Stomach (tissue), 19 donors: ENCODE measurements at places on chromosomes 2 and 18. TPM values are rescaled to one million over a fixed set of nuclear protein-coding genes. Genes with fewer than 3 reads are reported as not detected.

GRCh38 chr2:122315306-122315705 is 559.9 kb downstream of the TSN start:
- H3K4me1 ChIP-seq = no peaks in the 10 kb centered on the region
- H3K27me3 ChIP-seq = no peaks in the 10 kb centered on the region
- H3K27ac ChIP-seq = no peak overlapping the region
- no peaks in the 10 kb centered on the region for H3K36me3 ChIP-seq
- no peak overlapping the region for H3K4me3 ChIP-seq

The COL3A1 gene
- 450 TPM for total RNA-seq

GRCh38 chr2:68774569-68775271 is 40.1 kb downstream of the ARHGAP25 start:
- peak overlapping the region; percentile 36 for H3K4me3 ChIP-seq
- peak; percentile 78 for DNase-seq
- peak overlapping the region; percentile 87 for H3K27ac ChIP-seq
- peaks cover 25% of the 10 kb centered on the region for H3K4me1 ChIP-seq
- no peaks in the 10 kb centered on the region for H3K27me3 ChIP-seq
- H3K36me3 ChIP-seq = no peaks in the 10 kb centered on the region

The TWIST2 gene
- 58.0 TPM for total RNA-seq

DNA sequence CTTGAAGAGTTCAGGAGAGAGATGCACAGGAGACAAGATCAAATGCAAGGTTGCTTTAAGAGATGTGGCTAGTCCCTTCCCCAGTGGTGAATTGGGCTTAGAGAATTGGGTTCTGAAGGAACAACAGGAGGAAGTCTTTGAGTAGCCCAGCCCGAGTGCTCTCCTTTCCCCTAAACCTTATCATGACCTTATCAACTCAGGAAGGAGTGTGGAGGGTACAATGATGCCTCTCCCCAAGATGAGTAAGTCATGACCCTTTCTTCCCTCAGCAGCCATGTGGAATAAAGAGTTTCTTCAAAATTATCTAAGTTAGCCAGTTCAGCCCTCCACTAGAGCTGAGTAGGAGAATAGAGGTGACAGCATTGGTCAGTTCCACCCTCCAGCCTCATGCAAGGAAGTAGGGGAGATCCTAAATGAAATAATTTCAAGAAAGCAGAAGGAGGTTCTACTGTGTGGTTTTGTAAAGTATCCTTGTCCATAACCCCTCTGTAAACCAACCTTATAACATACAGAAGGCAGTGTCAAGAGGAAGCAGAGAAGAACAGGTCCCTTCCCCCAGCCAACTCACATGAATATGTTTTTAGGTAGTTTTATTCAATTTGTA is 88.4 kb downstream of the ARHGAP15 start:
- no peak overlapping the region for H3K4me3 ChIP-seq
- H3K27me3 ChIP-seq = no peaks in the 10 kb centered on the region
- H3K4me1 ChIP-seq = no peaks in the 10 kb centered on the region
- H3K27ac ChIP-seq = no peak overlapping the region
- no peaks in the 10 kb centered on the region for H3K36me3 ChIP-seq

DNA sequence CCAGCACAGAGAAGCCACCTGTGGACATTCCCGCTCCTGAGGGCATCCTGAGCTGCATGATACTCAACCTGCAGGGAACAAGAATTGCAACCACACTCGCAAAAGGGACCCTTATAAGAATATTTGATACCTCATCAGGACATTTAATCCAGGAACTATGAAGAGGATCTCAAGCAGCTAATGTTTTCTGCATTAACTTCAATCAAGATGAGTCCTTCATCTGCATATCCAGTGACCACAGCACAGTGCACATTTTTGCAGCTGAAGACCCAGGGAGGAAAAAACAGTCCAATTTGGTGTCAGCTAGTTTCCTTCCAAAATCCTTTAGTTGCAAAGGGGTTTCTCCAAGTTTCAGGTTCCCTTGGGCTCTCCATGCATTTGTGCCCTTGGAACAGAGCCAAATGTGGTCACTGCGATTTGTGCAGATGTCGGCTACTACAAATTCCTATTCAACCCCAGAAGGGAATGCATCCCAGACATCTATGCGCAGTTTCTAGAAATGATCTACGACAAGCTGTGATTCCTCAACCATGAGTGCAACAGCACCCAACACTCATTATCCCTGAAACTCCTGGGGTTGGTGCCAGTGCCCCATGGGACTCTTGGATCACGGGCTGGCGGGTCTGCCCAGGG is 23.3 kb upstream of the FHOD3 start:
- no peaks in the 10 kb centered on the region for H3K27me3 ChIP-seq
- H3K4me1 ChIP-seq = no peaks in the 10 kb centered on the region
- H3K36me3 ChIP-seq = no peaks in the 10 kb centered on the region
- DNase-seq = no peak
- no peak overlapping the region for H3K4me3 ChIP-seq
- no peak overlapping the region for H3K27ac ChIP-seq

The MARCHF4 gene
- not detected for total RNA-seq

DNA sequence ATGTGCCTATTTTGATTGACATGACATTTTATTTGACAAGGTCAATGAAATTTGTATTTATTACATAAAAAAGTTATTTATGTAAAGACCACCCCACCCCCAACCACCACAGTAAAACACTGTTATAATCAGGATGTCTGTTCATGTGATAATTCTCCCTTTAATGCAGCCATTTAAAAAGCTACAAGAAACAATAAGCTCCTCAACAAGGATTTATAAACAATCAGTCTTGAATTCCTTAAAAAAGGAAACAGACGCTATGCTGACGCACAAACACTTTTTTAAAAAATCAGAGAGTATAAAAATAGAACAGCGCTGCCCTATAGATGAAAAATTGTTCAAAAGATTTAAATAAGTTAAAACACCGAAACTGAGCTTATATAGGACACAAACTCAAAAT is 102.2 kb downstream of the SOS1 start:
- peaks cover 6% of the 10 kb centered on the region for H3K36me3 ChIP-seq
- no peaks in the 10 kb centered on the region for H3K27me3 ChIP-seq
- peaks cover 7% of the 10 kb centered on the region for H3K4me1 ChIP-seq
- H3K27ac ChIP-seq = peak overlapping the region; percentile 42

DNA sequence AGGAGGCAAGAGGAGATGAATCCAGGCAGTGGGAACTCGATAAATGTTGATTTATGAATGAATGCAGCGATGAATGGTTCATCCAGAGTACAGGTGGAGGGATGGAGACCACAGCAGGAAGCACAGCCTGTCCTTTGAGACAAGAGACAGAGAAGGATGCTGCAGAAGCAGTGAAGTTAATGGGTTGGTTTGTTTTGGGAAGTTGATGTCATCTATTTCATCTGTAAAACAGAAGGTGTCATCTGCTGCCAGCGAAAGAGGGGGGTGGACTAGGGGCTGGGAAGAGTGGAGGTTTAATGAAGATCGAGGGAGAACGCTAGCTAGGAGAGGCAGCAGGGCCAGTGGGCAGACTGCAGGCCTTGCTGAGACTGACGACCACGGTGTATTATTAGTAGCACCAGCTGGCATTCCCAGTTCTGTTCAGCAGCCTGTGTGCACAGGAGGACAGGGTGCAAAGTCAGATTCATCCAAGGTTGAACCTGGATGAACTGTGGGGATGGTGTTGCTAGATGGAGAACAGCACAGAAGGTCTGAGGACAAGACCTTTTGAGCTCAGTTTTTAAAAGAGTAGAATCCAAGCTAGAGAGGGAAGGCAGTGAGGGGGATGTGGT is 120.3 kb upstream of the CAPN13 start:
- DNase-seq = no peak
- no peak overlapping the region for H3K4me3 ChIP-seq
- no peaks in the 10 kb centered on the region for H3K27me3 ChIP-seq
- no peaks in the 10 kb centered on the region for H3K4me1 ChIP-seq
- H3K27ac ChIP-seq = no peak overlapping the region

- no peak overlapping the region for H3K27ac ChIP-seq
- H3K36me3 ChIP-seq = no peaks in the 10 kb centered on the region
- no peaks in the 10 kb centered on the region for H3K27me3 ChIP-seq
- H3K4me3 ChIP-seq = no peak overlapping the region
- DNase-seq = no peak
These were observed 272.5 kb upstream of the PXDN start for GRCh38 chr2:2016651-2017311.

The ALPP gene
- total RNA-seq = not detected

The ANKRD30BL gene
- total RNA-seq = not detected

- H3K36me3 ChIP-seq = no peaks in the 10 kb centered on the region
- peak; percentile 83 for DNase-seq
- peak overlapping the region; percentile 78 for H3K27ac ChIP-seq
- H3K4me1 ChIP-seq = peaks cover 24% of the 10 kb centered on the region
These were observed 55.6 kb downstream of the MRPL35 start for GRCh38 chr2:86254576-86255538.

The TMEM87B gene
- total RNA-seq = 8.8 TPM

DNA sequence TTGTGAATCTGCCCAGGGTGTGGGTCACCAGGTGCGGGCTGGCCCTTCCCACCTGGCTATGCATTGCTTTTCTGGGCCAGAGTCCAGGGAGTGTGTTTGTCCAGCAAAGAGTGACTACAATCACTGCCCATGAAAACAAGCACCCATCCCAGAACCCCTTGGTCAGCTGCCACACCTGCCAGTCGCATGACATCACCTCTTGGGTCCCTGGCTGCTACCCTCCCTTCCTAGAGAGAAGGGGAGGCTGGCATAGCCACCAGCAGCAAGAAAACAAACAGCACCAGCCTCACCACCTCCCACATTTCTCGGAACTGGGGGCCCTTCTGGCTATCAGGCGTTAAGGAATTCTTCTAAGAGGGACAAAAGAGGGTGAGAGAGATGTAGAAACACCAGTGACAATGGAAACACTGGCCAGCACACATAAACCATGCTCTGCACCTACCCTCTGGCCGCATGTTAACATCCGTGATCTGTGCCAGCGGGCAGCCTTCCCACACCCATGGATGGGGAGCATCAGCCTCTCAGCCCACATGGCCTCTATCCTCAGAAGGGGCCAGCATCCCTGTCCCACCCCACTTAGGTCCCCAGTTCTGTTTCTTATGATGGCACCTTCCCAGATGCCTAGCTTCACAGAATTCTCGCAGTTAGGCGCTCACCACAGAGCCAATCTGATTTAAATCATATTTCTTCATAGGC is 109.7 kb upstream of the GLI2 start:
- no peak overlapping the region for H3K4me3 ChIP-seq
- H3K27ac ChIP-seq = peak overlapping the region; percentile 57
- H3K4me1 ChIP-seq = peaks cover 23% of the 10 kb centered on the region

The ASTL gene
- total RNA-seq = not detected

The DSG1 gene
- total RNA-seq = not detected

- no peaks in the 10 kb centered on the region for H3K4me1 ChIP-seq
- no peaks in the 10 kb centered on the region for H3K36me3 ChIP-seq
- no peak overlapping the region for H3K4me3 ChIP-seq
- no peak for DNase-seq
These were observed 26.4 kb upstream of the PKDCC start for GRCh38 chr2:42021464-42021863.

GRCh38 chr18:48519431-48520100 is 19.3 kb upstream of the CTIF start:
- H3K27me3 ChIP-seq = no peaks in the 10 kb centered on the region

DNA sequence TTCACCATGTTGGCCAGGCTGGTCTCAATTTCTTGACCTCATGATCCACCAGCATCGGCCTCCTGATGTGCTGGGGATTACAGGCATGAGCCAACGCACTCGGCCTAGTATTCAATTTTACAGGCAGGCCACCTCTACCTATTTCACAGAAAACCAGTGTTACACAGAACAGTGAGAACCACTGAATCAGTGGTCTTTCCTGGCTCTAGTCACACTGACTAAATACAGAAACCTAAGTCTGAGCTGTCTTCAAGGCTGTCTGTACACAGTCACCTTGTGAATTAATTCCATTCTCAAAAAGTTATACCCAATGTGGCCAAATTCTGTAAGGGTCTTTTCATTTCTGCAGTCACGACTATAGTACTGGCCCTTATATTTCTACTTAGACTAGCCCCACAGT is 3.5 kb downstream of the RNF149 start:
- DNase-seq = no peak
- peaks cover 8% of the 10 kb centered on the region for H3K36me3 ChIP-seq
- no peak overlapping the region for H3K27ac ChIP-seq
- H3K4me1 ChIP-seq = peaks cover 82% of the 10 kb centered on the region
- peak overlapping the region; percentile 79 for H3K4me3 ChIP-seq

DNA sequence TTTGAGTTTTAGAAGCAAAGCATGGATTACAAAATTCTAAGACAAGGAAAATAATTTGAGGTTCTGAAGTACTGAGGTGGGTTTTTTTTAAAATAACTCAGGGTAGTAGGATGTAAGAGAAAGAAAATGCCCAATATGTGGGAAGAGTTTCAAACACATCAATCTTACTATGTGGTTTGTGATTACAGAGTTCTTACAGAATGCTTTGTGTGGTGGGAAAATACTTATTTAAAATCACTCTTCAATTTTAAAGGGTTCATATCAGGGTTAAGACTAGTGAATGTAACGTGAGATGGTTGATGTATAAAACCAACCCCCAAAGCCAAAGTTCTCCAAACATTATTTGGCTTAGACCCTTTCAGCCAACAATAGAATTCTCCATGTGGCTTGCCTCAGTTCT is 173.5 kb downstream of the UBE2E3 start:
- no peak overlapping the region for H3K27ac ChIP-seq
- no peak for DNase-seq
- H3K4me3 ChIP-seq = no peak overlapping the region
- no peaks in the 10 kb centered on the region for H3K4me1 ChIP-seq

GRCh38 chr2:23655934-23656596 is 270.9 kb downstream of the ATAD2B start:
- no peak overlapping the region for H3K4me3 ChIP-seq
- DNase-seq = peak; percentile 30
- no peaks in the 10 kb centered on the region for H3K27me3 ChIP-seq
- H3K27ac ChIP-seq = no peak overlapping the region

GRCh38 chr2:211957799-211958198 is 580.8 kb downstream of the ERBB4 start:
- no peaks in the 10 kb centered on the region for H3K27me3 ChIP-seq
- no peak overlapping the region for H3K27ac ChIP-seq
- no peak for DNase-seq
- no peaks in the 10 kb centered on the region for H3K36me3 ChIP-seq
- H3K4me1 ChIP-seq = no peaks in the 10 kb centered on the region
- no peak overlapping the region for H3K4me3 ChIP-seq

The AKAIN1 gene
- not detected for total RNA-seq

- H3K27ac ChIP-seq = no peak overlapping the region
- no peak for DNase-seq
- no peaks in the 10 kb centered on the region for H3K4me1 ChIP-seq
- no peaks in the 10 kb centered on the region for H3K36me3 ChIP-seq
- no peak overlapping the region for H3K4me3 ChIP-seq
These were observed 261.5 kb downstream of the TRIB2 start for GRCh38 chr2:12978066-12978835.

The RNF144A gene
- total RNA-seq = 8.4 TPM

GRCh38 chr2:190303647-190304046 is 16.0 kb downstream of the HIBCH start:
- peaks cover 14% of the 10 kb centered on the region for H3K36me3 ChIP-seq
- H3K27me3 ChIP-seq = no peaks in the 10 kb centered on the region
- DNase-seq = no peak
- no peak overlapping the region for H3K4me3 ChIP-seq
- H3K27ac ChIP-seq = no peak overlapping the region
